Stimulated activated CD8-positive, alpha-beta memory T cell treated with anti-CD3 and anti-CD28 coated beads, Interleukin-4, amount 100 ng/mL, for 4 hours (primary cell): ENCODE measurements at places on chromosomes 13 and 19.

GRCh38 chr13:78777976-78778375, 119.0 kb upstream of the OBI1 start:
- no peak for DNase-seq

DNA sequence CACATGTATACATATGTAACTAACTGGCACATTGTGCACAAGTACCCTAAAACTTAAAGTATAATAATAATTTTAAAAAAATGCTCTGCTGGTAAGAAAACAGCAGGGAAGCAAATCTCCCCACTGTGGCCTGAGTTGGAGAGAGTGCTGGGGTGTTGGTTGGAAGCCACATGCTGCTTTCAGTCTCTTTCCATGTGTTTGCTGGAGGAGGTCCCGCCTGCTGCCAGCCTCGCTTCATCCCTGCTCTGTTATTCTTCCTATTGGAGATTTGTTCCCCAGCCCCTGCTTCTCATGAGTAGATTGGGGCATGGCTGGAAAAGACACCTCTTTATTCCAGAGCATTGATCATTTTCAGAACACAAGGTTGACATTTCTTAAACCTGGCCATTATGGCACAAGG, 230.5 kb downstream of the FGF9 start:
- DNase-seq, result no peak

GRCh38 chr13:44519642-44520041, 56.5 kb downstream of the TSC22D1 start:
- no peak for DNase-seq

- DNase-seq, result no peak
These were observed 484.5 kb downstream of the SLITRK6 start for GRCh38 chr13:85314686-85315085.

- no peak for DNase-seq
These were observed 23.1 kb upstream of the EIF3G start for GRCh38 chr19:10142701-10143375.

- DNase-seq, result no peak
These were observed 17.3 kb downstream of the ZFR2 start for GRCh38 chr19:3851254-3852176.

GRCh38 chr19:24033963-24034342, 53.0 kb upstream of the ZNF254 start:
- no peak for DNase-seq

GRCh38 chr19:3055741-3056416, 6.4 kb downstream of the TLE5 start:
- DNase-seq, result no peak

GRCh38 chr19:19610376-19611202, 7.9 kb downstream of the PBX4 start:
- DNase-seq, result no peak

DNA sequence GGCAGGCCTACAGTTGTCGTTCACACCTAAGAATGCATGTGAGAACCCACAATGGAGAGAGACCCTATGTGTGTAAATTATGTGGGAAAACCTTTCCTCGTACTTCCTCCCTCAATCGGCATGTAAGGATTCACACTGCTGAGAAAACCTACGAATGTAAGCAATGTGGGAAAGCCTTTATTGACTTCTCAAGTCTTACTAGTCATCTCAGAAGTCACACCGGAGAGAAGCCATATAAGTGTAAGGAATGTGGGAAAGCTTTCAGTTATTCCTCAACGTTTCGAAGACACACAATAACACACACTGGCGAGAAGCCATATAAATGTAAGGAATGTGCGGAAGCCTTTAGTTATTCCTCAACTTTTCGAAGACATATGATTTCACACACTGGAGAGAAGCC, 11.3 kb downstream of the ZNF555 start:
- no peak for DNase-seq

DNA sequence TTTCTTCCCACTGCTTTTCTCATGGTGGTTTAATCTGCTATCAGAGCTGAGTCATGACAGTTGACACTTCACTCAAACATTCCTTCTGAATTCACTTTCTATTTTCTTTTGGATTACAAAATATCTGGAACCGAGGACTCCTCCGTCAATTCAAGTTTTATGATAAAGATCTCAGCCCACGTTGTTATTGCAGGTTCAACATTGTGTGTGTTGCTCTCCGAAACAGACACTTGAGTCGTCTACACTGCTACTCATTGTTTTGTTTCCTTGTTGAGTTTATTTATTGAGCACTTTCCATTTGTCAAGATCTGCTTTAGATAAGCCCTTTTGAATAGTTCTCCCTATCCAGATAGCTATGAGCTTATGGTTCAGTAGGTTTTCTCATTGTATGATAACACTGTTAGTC, 636.1 kb upstream of the GPC6 start:
- DNase-seq, result no peak

DNA sequence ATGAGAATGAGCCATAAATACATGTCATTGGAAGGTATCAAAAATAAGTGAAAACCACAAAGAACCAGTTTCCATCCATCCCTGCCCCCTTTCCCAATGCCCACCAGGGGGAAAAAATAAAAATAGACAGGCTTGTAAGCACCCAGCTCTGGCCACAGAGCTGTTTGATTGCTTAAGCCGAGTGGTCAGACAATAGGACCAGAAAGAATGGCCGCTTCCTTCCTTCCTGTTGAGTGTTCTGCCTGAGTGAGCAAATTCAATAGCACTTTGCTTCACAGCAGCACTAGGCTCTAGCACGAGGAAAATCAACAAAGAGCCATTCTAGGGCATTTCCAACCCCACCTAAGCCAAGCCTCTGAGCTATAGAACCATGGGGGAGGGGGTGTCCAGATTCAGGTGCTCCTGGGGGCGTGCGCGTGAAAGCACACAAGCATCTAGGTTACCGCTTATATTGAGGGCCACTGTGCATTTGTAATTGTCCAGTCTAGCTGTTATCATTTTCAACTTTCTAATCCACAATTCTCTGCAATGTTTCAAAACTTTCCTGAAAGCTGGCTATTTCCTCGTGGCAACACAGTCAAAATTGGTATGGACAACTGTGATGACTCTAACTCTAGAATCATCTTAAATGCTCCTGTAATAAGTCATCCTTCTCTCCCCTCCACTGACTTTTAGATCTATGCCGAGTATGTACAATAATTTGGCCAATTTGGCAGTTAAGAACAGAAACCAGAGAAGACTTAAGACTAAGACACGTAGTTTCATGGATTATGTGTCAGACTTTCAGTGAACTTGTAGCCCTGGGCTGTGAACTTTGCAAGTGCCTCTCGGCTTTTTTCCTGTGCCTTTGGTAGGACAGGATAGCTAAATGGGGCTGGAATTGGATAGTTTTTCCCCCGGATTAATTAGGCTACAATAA, 64.3 kb downstream of the SPRY2 start:
- DNase-seq, result no peak

DNA sequence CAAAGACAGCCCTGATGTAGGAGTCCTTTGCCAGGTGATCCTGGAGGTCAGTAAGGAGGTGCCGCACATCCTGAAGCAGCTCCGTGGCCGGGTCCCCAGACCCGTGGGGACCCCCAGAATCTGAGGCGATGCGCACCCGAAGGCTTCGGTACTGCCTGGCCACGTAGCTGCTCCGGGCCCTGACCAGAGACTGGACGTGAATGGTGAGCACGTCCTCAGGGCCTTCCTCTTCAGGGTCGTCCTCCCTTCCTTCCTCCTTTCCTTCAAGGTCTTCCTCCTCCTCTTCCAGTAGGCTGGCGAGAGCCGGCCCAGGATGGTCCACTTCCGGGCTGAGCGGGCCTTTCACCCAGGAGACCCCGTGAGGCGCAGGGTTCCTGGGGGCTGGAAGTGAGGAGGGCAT, 7.5 kb downstream of the RINL start:
- no peak for DNase-seq

DNA sequence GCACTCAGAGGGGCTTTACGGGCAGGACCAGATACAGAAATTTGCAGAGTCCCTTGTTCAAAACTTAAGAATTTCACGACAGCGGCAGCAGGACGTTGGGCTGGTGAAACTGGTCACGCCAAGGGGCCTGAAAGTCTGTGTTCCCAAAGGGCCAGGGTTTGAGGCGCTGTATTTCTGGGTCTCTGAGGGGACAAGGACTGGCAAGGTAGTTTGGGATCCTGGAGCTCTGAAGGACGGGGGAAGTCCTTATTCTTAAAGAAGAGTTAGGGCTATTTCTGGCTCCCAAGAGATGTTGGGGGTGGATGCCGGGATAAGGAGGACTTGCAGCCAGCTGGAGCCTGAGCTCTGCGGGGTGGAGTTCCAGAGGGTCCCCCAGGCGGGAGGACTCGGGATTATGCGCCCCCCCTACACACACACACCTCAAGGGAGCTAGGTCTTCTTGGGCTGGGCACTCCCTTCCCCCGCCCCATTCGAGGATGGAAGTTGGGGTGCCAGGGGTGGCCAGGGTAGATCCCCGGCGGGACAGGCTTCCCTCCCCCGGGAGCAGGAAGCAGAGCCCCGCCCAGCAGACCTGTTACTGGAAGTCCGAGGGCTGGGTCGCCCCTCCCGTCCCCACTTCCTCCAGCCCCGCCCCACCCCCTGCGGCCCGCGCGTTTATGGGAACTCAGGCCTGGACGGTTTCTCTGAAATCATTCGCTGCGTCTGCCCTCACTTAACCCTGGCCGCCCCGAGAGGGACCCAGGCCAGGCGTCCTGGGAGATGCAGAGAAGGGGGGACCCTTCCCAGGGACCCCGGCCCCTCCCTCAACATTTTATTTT, 5.6 kb downstream of the BCL3 start:
- peak; percentile 58 for DNase-seq

- no peak for DNase-seq
These were observed 708 bp upstream of the ERCC1 start for GRCh38 chr19:45424191-45425058.

DNA sequence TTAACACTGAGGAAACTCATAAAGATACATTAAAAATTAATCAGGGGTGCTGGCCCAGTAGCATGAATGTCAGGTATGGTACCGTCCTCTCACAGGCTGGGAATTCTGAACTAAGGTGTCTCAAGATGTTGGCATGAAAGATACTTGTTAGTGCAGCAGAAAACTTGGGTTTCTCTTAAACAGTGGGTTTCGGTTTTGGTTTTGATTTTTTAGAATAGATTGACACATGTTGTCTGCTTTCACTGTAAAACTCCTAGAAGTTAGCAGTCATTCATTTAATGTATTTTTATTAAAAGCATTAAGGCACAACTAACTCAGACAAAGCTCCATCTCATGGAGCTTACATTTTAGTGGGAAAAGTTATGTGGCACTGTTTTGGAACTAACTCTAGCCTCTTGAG, 3.5 kb upstream of the OBI1 start:
- no peak for DNase-seq

- no peak for DNase-seq
These were observed 5.4 kb downstream of the PNPLA6 start for GRCh38 chr19:7540761-7541474.

- no peak for DNase-seq
These were observed 118.8 kb downstream of the MIPEP start for GRCh38 chr13:23770428-23770827.

DNA sequence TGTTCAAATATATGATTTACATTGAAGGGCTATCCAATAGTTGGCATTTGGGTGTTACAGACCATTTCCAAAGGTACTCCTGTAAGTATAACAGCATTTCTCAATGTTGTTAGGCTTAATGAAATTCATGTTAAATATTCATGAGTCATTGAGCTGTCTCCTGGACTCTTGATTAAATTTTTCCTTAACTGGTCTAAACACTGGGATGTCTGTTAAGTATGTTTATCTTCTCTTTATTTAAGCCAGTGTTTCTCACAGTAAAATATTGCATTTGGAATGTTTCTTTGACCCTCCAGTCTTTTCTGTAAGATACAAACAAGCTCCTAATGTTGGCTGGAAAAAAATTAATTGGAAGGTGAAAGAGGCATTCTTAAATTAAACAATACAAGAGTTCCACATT, 402.5 kb upstream of the HTR2A start:
- DNase-seq, result no peak

DNA sequence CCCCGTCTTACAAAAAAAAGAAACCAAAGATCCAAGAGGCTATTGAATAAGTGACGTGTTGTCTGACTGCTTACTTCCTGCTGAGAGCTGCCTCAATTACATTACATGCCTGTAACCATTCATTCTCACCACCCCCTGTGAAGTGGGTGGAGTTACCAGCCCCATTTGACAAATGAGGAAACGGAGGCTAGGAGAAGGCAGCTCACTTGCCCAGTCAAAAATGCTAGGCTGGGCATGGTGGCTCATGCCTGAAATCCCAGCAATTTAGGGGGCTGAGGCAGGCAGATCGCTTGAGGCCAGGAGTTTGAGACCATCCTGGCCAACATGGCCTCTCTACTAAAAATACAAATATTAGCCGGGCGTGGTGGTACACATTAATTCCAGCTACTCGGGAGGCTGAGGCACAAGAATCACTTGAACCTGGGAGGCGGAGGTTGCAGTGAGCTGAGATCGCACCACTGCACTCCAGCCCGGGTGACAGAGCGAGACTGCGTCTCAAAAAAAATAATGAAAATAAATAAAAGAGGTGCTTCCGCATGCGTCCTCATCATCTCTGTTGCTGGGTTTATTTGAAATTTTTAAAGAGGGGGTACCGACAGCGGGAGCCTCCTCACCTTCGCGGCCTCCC, 499 bp downstream of the LSM7 start:
- peak; percentile 16 for DNase-seq

GRCh38 chr19:49889687-49890348, 6.9 kb downstream of the IL4I1 start:
- DNase-seq, result no peak

DNA sequence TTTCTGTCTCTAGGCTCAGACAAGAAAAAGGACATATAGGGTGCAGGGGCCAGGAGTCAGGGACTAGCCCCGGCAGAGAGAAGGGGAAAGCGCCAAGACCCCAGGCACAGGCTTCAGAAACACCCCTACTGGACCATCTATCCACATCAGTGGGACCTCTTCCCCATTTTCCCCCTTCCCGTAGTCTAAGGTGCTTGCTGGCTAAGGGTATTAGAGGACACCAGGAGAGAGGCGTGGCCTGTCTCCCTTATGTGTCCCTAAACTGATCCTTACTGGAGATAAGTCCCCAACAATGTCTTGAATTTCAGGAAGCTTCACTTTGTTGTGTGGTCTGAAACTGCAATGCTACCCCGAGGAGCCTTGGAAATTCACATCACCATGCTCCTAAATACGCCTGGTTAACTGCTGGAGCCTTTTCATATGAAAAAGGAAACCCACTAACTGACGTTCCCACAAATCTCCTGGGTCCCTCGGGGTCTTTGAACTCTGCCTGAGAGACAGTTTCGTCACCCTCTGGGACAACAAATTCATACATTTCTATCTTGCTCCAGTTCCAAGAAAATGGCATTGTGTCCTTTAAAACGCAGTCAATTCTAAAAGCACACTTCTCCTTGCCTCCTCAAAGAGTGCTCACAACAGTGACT, 197.7 kb downstream of the COL4A1 start:
- no peak for DNase-seq

- no peak for DNase-seq
These were observed 4.6 kb upstream of the PNMA8A start for GRCh38 chr19:46475986-46476385.

- DNase-seq, result no peak
These were observed 240.6 kb downstream of the GGACT start for GRCh38 chr13:100347968-100348367.

DNA sequence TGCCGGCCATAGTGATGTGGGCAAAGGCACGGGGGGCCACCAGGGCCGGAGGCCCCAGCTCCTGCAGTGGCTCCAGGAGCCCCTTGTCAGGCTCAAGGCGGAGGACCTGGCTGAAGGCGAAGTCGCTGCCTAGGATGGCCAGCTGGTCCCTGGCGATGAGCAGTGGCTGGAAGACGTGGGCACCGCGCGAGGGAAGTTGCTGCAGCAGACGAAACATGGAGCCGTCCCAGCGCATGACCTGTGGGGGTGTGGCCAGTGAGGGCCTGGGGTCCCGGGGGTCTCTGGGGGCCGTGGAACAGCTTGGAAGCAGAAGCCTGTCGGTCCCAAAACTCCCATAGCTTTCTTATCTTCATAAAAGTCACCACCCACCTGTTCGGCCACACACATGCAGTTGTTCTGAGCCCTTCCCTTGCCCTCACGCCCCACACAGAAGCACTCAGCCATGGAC, 9.6 kb downstream of the LGI4 start:
- DNase-seq, result no peak
